ENCODE measurements at places on chromosomes 6 and 20.

DNA sequence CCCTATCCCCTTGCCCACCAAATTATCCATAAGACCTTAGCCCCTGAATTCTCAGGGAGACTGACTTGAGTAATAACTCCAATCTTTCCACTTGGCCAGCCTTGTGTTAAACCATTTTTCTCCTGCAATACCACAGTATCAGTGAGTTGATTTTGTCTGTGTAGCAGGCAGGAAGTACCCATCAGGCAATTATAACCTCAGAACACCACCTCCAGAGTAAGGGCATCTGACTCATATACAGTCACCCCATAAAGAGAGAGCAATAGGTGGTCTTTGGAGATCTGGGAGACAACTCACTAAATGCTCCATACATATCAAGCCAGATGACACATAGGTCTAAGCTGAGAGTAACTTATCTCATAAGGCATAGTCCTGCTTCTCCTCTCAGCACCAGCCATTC, 83.7 kb downstream of the FILIP1 start:
- no peak for DNase-seq

DNA sequence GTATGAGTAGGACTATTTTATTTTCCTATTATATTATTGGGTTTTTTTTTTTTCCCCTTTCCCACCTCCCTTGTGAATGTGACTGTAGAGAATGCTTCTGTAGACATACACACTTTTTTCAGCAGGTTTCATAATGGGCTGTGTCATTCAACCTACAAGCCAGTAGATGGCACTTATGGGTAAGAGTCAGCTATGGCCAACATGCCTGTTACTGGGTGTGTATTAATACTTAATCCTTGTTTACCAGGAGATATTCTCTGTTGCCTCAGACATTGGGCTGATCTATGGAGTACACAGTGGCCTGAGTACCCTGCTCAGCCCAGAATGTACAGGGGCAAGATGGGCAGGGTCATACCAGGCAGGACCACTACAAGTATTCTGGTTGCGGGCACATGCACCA, 382.5 kb downstream of the EPHA7 start:
- no peak for DNase-seq

DNA sequence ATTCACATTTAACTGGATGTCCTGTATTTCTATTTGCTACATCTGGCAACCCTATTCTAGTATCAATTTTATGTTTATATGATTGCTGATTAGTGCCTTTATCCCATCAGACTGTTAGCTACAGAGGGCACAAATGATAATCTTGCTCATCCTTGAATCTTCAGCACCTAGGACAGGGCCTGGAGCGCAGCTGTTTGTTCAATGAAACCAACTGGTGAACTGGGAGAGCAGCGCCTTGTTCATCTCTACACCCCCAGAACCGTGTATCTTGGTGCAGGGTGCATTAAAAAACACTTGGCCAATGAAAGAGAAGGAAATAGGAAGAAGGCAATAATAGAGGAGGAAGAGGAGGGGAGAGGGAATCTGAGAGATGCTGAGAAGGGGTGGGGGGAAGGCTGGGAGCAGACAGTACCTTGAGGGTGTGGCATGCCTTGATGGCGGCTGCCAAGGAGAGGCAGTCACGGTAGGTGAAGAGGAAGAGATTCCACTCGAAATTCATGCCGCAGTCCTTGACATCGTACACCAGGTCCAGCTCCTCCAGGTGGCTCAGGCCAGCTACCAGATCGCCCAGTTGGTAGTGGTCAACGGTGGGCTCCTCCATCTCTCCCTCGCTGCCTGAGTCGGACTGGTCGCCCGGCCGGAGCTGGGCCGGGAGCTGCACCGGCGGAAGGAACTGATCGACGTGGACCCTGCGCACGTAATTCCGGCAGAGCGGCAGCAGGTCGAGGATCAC, 15.5 kb downstream of the TMEM151B start:
- no peak for DNase-seq

GRCh38 chr20:51763965-51764602, 4.1 kb downstream of the ATP9A start:
- DNase-seq = no peak

GRCh38 chr6:169864148-169865020, 113.0 kb downstream of the ERMARD start:
- DNase-seq = no peak

DNA sequence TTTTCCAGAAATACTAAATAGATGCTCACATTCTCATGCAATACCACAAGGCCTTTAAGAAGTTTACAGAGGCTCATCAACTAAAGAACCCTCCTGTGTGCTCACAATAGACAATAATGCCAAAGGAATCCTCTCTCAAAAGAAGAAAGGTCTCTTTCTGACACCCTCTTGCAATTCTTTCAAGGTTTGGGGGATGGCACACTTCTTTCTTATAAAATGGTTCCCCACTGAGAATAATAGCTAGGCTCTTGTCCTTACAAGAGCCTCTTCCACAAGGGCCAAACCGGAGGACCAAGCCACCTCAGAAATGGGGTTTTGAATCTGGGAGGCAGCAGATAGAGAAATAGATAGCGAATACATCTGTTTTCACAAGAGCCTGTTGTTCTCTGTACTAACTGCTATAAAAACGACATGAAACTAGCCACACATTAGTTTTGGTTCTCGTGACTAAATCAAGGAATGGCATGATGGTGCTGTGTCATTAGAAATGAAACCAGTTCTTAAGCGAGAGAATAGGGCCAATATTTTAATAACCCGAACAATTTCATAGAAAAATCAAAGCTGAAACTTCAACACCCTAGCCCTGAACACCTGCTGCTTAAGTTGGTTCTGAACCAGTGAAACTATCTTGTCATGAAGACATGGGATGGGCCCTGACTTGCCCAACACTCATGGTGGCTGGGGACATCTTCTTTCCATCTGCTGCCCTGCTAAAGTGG, 81.1 kb downstream of the PRDM1 start:
- no peak for DNase-seq

DNA sequence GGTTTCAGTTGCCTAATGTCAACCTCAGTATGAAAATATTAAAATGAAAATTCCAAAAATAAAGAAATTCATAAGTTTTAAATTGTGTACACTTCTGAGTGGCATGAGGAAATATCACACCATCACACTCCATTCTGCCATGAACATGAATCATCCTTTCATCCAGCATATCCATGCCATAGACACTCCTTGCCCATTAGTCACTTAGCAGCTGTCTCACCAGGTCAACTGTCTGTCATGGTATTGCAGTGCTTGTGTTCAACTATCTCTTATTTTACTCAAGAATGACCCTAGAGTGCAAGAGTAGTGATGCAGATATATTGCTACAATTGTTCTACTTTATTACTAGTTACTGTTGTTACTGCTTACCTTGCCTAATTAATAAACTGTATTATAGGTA, 712.4 kb downstream of the EPHA7 start:
- DNase-seq = no peak

DNA sequence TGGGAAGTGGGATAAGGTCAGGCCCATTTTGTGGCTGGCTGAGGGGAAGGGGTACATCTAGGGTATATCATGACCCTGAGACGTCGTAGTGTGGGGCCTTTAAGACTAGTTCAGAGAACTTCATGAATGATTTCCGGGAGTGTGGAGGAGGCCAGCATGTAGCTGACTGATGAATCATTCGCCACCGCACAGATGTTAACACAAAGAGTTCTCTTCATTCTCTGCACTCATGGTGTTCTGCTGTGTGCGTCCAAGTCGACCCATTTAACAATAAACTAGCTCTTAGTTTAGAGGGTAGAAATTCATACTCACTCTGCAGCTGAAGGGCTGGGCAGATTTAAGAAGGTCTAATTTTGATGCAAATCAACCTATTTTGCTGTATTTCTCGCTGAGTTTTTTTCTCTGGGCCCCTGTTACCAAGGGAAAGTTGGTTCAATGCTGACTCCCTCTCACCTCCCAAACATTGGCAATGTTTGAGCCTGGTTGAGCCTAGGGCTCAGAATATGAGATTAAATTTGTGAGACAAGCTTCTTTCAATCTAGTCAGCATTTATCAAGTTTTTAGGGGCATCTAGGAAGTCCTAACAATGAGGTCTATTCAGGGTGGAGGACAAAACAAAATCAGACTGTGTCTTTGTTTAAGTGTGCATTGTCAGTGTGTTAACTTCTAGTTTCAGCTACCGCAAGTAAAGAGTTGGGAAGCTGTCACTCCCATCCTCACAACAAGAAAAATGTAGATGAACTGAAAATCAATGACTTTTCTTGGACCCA, 106.8 kb upstream of the CBLN4 start:
- DNase-seq = no peak

GRCh38 chr20:8720089-8720488, 348.8 kb upstream of the PLCB4 start:
- DNase-seq = no peak

GRCh38 chr6:71190809-71191208, 97.8 kb upstream of the OGFRL1 start:
- DNase-seq = no peak

Measured in activated CD4-positive, alpha-beta T cell treated with anti-CD3 and anti-CD28 coated beads for 24 hours (primary cell).